NCI-H345 (cell line): ENCODE measurements at places on chromosomes 7 and 10.
A peak's percentile ranks its signal among the peaks of the same experiment; 100 is the strongest.

- no peak for DNase-seq
Measured at GRCh38 chr7:39614299-39614698, 9.1 kb upstream of the RALA start.

DNA sequence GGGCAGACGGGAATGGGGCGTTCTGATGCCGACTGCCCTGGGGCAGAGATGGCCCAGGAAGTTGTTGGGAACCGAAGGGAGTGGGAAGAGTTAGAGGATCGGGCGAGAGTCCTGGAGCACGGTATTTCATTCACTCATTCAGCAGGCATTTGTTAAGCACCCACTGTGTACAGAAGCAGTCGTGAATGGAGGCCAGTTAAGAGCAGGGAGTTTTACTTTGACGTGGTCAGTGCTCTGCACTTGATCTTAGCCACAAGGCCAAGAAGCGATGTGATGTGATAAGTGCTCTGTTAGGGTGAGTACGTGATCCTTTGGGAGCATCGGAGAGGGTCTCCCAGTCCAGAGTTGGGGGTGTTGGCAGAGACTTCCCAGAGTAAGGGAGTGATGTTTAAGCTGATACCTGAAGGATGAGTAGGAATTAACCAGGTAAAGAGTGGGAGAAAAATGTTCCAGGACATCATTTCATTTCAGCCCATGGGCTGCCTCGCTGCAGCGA, 890 bp downstream of the ZFYVE27 start:
- DNase-seq: no peak

DNA sequence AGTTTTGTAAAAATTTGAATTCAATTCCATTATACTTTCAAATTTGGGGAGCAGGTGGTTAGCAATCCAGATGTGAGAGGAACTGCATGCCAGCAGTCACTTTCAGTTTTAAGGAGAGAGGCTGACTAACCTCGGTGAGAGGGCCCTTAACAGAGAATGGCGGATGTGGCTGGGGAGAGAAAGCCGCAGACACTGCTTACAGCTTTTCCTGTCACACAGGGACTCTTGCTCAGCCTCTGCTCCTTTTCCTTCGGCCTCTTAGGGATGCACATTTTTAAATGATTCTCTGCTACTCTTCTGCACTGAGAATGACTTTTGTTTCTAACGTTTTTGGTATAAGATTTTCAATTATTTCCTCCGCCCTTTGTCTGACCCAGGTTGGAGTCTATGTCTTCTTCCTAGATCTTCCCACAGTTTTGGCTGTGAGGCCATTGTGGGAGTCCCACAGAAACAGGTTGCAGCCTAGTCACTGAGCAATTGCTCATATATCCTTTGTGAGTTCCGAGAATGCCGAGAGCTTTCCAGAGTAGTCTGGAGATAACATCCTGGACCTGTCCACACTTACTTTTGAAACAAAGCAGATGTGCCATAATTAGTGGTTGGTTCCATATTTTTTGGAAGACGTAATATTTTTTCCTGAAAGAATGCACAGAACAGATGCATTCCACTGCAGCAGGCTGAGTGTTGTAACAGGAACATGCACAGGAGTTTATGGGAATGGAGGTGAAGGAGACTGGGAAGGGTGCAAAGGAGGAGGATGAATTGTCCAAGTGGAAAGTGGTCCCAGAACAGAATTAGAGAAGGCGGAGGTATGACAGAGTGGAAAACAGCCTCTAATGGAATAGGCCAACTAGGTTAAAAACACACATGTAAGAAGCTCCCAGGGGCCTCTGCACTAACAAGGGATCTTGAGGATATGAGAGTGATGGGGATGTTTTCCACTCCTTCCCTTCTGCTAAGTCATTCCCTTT, 168.0 kb upstream of the ZNF32 start:
- DNase-seq: no peak

DNA sequence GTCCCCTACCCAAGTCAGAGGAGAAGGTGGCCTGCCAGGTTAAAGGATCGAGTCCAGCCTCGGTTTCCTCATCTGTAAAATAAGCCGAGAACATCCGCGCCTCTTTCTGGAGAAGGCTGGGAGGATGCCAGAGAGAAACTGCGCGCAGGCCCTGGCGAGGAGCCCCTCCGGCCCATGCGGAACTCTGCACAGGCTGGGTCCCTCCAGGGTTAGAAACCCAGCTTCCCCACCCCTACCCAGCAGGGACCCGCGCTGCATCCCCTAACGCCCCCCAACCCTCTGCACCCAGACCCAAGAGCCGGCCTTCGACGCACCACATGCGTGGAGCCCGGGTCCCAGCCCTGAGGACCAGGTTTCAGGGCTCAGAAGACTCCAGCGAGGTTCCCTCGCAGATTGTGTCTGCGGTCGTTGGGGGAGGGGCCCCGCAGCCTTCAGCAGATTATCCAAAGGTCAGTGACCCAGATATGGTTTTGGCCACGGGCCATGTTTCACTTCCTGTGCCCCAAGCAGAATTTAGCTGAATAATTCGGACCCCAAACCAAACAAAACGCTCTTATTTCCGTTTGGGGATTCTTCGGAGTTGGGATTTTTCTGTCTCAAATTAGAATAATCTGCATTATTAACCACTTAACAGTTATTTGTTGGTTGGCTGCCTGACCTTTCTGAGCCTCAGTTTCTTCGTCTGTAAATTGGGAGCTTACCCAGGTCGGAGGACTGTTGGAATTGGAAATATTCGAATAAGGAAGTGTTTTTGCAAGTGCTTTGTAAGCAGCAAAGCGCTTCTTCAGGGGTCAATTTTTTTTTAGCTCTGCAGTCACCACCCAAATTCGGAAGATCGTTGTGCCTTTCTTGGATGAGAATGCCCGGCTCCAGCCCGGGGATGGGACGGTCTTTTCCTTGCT, 167.7 kb downstream of the UBE2H start:
- no peak for DNase-seq

- DNase-seq: peak; percentile 66
Measured at GRCh38 chr10:59362959-59363381, 621 bp upstream of the FAM13C start.

GRCh38 chr7:24923172-24923865, 56.7 kb downstream of the OSBPL3 start:
- DNase-seq: no peak

GRCh38 chr7:138729444-138729843, 28.3 kb upstream of the SVOPL start:
- no peak for DNase-seq

- DNase-seq: peak; percentile 8
Measured at GRCh38 chr7:17770710-17771375, 169.5 kb downstream of the SNX13 start.

DNA sequence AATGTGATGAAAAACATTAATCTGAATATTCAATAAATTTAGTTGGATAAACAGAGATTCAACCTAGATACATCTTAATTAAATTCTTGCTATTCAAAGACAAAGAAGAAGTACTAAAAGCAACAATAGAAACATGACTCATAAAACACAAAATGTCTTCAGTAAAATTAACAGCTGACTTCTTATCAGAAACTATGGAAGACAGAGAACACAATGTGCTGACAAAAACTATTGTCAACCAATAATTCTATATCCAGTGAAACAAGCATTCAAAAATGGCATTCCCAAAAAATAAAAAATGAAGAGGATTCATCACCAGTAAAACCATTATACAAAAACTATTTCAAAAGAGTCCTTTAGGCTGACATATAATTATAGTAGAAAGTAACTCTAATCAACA, 400.5 kb upstream of the SORCS1 start:
- DNase-seq: no peak

GRCh38 chr10:55203319-55203718, 402.3 kb upstream of the PCDH15 start:
- DNase-seq: no peak

- no peak for DNase-seq
Measured at GRCh38 chr7:138006106-138006505, 4.2 kb upstream of the CREB3L2 start.

GRCh38 chr10:49273626-49274025, 25.3 kb upstream of the C10orf71 start:
- no peak for DNase-seq

GRCh38 chr10:104300002-104300735, 31.2 kb downstream of the GSTO2 start:
- no peak for DNase-seq

GRCh38 chr7:128918016-128918665, 7.6 kb upstream of the KCP start:
- DNase-seq: no peak

DNA sequence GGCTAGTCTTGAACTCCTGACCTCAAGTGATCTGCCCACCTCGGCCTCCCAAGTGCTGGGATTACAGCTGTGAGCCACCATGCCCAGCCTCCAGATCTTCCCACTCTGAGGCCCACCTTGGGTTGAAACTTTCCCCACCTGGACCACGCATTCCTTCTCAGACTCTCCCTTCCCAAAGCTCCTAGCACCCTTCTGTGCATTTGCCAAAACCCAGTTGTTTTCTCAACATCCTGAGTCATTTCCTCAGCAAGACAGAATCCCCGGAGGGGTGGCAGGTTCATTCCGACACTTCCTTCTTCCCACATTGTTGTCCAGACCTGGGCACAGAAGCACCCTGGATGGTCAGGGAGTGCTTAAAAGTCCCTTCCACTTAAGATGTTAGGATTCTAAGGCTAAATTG, 28.9 kb downstream of the BAG3 start:
- DNase-seq: no peak

DNA sequence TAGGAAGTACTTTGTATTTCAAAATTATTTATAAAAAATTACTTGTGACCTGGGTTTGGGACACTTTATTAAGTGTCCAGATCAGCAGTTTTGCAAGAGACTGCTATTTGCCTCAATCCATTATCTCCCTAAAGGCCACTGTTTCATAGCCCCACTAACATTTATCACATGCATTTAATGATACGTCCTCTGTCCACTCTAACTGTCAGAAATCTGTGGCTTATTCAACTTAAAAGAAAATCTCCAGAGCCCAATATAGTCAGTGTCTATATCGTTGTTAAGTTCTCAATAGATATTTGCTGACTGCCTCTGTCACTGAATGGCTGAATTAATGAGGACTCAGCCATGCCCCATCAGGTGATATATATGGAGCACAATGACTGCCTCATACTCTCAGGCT, 553.9 kb upstream of the POM121L12 start:
- no peak for DNase-seq

DNA sequence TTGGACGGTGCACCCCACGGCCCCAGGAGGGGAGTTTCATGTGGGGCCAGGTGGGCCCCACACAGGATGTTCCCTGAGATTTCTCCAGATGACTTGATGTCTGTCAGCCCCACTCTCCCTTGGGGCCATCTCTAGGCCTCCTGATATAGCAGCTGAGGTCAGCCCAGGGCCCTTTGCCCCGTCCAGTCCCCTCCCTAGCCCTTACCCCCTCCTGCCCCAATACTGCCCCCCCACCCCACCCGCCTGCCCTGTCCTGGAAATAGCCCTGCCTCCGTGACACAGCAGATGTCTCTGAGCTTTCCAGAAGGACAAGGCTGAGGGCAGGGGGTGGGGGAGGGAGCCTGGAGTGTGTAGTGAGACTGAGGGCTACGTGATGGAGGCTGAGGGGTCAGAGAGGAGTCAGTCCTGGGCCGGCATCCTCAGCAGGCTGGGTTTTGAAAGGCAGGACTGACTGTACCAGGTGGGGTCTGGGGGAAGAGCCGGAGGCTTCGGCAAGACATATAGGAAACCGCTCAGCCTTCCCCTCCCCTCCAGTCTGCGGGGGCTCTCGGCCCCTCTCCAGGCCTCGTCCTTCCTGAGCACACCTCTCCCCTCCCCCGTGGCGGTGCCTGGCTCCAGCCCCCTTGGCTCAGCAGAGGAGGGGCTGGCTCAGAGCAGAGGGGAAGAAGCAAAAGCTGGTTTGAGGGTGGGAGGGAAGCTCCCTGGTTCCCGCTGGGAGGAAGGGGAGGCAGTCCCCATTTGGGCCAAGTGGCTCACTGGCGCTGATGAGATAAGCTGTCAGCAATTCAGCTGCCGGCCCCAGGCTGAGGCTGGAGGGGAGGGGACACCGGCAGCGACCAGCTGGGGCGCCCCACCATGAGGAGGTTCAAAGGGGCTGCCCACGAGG, 2.0 kb downstream of the FLNC start:
- DNase-seq: no peak

GRCh38 chr10:72275351-72276012, 1.8 kb downstream of the DDIT4 start:
- peak; percentile 46 for DNase-seq

GRCh38 chr10:12067336-12067735, 1.4 kb upstream of the DHTKD1 start:
- DNase-seq: no peak

- no peak for DNase-seq
Measured at GRCh38 chr7:51023547-51023946, 240.9 kb upstream of the GRB10 start.

DNA sequence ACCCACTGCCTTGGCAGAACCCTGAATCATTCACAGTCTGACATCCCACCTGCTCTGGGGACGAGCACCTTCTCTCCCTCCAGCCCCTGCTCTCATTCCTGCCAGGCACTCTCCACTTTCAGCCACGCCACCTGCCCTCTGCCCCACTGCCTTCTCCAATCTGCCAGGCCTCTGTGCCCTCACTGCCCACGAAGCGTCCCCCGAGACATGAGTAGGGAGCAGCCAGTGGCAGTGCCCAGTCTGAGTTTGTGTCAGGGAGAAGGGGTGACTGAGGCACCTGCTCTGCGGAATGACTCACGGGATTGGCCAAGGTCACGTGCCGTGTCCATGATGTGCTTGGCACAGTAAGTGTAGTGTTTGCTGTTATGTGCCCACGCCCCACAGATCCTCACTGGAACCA, 215.2 kb upstream of the PPP2R2D start:
- no peak for DNase-seq

DNA sequence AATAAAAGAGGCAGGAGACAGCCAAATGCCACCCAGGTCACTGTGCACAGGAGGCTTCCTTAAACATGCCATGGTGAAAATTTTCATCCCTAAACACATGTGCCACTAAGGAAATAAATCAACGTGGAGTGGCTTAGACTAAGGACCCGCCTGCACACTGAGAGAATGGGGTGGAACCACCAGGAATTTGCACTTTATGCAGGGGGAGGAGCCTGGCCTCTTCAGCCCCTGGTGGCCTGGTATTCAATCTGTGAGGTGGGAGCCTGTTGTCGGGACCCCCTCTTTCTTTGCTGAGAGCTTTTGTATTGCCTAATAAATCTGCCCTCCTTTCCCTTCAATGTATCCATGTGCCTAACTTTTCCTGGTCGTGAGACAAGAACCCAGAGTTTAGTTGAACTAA, 204.6 kb upstream of the NRP1 start:
- DNase-seq: no peak

GRCh38 chr7:28016297-28016696, 164.3 kb downstream of the JAZF1 start:
- DNase-seq: no peak

DNA sequence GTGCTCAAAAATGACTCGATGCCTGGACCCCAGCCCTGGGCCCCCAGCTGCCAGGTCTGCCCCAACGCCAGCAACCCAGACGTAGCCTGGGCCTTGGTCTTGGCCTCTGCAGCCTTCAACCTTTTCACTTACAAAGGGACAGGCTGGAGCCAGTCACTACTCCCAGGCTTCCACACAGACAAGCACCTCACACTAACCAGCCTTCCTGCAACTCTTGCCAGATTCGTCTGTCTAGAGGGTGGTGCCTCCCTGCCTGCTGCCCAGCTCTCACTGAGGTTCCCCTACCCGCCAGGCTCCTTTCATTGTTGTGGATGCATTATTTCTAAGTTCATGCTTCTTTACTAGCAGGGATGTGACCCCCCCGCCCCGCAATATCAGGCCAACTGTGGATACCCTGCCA, 56.3 kb downstream of the NUDCD3 start:
- DNase-seq: no peak

- DNase-seq: peak; percentile 21
Measured at GRCh38 chr7:148515728-148516695, 74.6 kb upstream of the C7orf33 start.
